Effector memory CD8-positive, alpha-beta T cell (primary cell): ENCODE measurements at places on chromosomes 1 and 21.

- DNase-seq: no peak
Measured at GRCh38 chr1:222618880-222619596, 1.1 kb downstream of the MIA3 start.

GRCh38 chr21:24423546-24423945 is 1183.7 kb downstream of the MRPL39 start:
- DNase-seq: no peak

DNA sequence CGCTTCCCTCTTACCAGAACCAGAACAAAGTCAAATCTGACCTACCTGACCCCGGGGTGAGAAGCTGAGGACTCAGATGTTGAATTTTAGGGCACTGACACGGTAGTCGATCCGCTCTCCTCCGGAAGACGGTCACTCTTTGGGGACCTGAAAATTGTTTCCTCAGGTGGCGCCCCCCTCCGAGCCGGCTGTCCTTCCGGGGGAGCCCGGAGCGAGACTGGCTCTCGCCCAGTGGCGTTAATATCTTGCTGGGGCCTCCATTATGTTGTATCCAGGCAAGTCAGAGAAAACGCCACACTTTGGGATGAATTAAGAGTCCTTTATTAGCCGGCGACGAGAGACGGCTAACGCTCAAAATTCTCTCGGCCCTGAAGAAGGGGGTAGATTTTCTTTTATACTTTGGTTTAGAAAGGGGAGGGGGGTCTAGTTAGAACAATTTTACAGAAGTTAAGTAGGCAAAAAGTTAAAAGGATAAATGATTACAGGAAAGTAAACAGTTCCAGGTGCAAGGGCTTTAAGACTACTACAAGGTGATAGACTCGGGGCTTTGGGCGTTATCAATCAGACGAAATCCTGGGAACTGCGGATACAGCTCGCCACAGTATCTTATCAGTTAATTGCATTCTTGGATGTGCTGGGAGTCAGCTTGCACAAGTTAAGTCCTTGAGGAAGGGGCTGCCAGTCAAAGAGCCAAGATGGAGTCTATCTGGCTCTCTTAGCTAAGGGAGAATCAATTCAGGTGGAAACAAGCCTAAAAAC is 269.5 kb downstream of the DSCAM start:
- no peak for DNase-seq

DNA sequence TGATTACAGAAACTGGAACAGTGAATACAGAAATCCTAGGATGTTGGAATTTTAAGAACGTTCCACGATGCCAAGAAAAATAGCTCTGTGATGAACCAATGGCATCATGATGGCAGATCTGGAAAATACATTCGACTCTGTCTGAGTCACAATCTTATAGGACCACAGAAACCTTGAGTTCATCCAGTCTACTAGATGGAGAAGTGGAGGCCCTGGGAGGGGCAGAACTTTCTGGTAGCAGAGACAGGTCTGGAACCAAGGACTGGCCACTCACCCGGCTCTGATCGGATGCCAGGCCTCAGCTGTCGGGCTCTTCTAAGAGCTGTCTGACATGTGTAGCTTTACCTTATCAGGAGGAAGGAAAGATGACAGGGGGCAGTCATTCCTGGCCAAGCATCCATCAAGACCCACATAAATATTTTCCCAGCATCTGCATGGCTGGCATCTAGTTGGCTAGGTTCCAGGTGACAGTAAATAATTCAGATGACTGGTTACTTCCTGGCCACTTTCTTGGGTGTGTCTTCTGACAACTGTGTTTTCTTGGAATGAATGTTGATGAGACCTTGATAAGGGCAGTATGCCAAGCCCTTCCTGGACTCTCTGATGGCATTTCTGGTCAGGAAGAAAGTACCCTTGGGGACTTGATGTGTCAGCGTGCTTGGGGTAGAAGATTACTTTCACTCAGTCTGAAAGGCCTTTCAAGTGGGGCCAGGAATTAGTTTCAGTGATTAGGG is 72.6 kb upstream of the TRABD2B start:
- DNase-seq: no peak

GRCh38 chr1:18581420-18581880 is 49.2 kb upstream of the PAX7 start:
- DNase-seq: no peak

DNA sequence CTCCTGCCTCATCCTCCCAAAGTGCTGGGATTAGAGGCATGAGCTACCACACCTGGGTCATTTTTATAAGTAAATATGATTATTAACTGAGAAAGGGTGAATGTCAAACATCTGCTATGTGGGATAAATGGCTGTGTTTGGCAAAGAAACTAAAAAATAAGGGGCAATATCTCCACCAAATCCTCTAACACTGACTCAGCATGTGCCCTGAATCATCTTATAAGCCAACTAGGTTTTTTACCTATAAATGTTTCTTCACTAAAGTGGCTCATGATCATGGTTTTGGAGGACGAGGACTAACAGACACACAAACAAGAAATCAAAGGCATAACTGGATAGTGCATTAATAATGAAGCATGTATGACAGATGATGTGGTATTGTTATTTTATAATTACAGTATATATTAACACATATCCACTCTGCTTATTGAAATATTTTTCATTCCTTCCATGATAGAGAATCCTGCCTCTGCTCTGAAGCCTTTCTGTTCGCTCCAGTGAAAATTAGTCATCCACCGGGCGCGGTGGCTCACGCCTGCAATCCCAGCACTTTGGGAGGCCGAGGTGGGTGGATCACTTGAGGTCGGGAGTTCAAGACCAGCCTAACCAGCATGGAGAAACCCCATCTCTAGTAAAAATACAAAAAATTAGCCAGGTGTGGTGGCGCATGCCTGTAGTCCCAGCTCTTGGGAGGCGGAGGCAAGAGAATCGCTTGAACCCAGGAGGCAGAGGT is 11.7 kb upstream of the ARHGAP29 start:
- no peak for DNase-seq

GRCh38 chr1:18060366-18060765 is 47.2 kb upstream of the IGSF21 start:
- no peak for DNase-seq

DNA sequence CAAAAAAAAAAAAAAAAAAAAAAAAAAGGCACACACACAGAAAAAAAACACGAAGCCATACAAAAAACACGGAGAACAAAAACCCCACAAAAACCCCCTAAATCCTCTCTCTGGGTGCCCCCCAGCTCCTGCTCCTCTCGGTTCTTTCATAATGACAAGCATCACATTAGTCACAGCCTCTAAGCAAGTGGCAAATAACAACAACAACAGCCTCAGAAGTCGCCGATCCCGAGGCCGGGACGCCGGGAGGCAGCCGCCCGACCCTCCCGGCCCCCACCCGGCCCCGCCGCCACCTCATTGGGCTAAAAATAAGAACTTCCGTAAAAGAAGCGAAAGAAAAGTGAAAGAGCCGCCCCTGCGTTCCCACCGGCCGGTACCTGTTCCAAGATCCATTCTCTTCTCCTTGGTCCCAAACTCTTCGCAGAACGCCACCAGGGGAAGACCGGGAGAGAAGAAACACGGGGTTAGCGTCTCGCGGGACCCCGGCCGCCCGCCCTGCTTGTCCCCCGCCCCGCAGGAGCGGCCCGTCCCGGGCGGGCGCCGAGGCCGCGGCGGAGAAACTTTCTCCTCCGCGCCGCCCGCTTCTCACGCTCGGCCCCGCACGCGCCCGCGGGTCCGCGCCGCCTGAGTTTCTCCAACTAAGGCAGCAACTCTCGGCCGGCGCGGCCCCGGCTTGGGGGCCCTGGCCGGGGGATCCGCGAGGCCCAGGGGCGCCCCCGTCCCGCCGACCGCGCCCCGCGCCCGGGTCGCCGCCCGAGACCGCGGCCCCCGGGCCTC is 102.8 kb downstream of the CASZ1 start:
- peak; percentile 39 for DNase-seq

- DNase-seq: no peak
Measured at GRCh38 chr1:214386747-214387146, 105.8 kb downstream of the SMYD2 start.

DNA sequence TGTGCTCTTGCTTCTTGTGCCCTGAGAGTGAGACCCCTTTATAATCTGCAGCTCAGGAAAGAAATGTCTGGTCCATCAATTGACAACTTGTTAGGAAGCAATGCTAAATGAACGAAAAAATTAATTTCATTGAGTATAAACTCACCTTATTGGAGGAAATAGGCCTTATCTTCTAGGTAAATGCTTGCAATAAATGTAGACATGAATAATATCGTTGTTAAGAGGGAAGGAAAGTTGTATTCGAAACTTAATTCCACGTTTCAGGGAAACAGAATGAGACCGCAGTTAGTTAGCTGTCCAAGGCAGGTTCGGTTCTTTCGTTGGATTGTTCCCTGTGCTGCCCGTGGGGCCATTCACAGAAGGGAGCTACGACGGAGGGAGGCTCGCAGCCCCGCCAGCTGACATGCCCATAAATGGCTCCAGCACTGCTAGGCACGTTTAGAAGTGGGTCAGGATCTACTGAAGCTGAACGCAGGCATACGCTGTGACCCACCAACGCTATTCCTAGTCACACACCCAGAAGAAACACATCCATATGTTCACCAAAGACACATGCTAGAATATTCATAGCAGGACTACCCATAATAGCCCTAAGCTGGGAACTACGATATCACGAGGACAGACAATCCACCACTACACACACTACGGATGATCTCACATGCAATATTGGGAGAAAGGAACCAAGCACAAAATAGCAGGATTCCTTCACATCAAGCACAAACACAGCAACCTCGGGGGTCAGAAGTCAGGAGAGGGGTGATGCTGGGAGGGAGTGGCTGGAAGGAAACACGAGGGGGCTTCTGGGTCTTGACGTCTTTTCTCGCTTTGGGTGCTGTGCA is 56.2 kb upstream of the LBR start:
- no peak for DNase-seq

DNA sequence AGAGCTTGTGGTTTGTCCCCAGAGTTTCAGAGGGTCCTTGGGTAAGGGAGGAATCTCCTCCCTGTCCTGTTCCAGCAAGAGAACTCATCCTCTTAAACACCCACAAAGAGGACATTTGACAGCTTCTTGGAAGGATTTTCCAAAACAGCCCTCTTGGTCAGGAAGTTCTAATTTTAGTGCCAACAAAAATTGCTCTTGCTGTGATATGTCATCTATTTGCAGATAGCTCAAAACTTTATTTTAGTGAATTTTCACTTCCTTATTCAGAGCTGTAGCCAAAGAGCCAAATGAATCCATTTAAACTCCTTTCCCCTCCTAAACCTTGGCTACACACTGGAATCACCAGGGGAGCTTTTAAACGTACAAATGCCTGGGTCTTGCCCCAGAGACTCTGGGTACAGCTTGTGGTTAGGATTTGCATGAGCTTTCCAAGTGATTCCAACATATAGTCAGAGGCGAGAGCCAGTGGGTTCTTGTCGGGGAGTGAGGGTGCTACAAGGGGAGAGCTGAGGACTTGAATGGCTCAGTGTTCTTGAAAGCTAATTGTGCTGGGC is 11.8 kb upstream of the RASSF5 start:
- no peak for DNase-seq

- DNase-seq: no peak
Measured at GRCh38 chr1:246587032-246587431, 20.8 kb downstream of the CNST start.

DNA sequence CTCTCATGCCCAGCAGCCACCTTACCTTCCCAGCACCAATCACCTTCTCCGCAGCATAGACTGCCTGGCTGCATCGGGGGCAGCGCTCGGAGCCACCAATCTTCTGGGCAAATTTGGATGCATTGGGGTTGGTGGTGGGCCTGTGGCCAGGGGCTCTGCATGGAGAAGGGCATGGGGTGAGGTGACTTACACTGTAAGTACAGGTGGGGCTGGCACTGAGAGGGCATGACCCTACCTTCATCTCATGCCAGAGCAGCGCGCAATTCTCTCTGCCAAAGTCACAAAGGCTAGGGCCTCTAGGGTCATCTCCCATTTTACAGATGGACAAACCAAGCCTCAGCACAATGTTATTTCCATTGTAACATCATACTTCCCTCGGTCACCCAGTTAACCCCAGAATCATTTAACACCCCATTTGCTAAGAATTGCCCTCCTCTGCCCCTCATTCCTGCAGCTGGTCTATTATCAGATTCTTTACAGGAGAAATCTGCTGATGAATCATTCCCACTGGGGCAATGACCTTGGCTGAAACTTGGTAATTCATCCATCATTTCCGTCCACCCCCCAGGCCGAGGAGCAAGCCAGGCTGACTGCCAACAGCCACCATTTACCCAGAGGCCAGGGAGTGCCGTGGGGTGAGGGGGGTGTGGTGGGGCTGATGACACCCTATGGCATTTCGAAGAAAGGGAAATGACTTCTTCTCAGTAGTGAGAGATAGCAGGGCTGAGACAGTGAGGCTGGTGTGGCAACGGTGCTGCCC is 17.9 kb downstream of the CSRP1 start:
- no peak for DNase-seq

GRCh38 chr1:234250747-234251146 is 122.5 kb upstream of the COA6 start:
- DNase-seq: no peak

DNA sequence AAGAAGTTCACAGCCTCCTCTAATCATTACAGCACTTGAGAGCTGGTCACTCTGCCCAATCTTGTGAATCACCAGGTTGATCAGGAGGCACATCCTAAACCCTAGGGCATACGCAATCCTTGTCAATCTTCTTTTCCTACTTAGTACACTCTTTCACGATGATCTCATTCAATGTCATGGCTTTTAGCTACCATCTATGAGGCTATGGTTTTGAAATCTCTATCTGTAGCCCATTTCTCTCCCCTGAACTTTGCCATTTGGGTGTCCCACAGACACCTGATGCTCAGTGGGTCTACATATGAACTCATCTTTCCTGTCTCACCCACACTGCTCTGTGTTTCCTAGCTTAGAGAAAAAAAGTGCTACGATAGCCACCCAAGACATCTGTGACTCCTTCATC is 1.9 kb upstream of the MED18 start:
- no peak for DNase-seq

- DNase-seq: no peak
Measured at GRCh38 chr1:74463333-74463988, 49.0 kb downstream of the LRRC53 start.

GRCh38 chr1:201153474-201154388 is 543 bp downstream of the TMEM9 start:
- no peak for DNase-seq

DNA sequence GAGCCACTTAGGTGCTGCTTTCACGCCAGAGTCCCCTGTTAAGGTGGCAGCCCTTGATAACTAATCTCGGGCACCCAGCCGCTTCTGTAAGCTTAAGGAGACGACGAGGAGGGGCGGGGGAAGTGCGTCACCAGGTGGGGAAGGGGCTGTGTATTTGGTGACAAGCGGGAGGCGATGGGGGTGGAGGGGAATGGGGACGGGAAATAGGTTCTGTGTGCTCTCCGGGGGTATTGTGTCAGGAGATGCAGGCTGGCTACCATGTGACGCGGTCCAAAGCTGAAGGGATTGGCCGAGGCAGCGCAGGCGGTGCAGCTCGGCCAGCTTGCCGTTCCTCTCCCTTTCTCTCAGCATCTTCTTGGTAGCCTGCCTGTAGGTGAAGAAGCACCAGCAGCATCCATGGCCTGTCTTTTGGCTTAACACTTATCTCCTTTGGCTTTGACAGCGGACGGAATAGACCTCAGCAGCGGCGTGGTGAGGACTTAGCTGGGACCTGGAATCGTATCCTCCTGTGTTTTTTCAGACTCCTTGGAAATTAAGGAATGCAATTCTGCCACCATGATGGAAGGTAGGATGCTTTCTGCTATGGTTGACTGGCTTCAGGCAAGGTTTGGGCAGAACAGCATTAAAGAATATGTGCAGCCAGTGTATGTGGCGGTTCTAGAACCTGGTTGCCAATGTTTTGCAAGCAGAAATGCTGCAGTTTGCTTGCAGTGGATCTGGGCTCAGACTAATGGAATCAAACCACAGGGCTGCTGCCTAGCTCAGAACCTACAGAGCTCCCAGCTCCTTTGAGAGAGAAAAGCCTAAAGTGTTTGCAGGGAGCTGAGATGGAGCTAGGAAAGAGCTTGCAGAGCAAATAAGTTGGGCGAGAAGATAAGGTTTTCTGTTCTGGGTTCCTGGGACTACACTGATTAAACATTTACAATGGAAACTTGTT is at the start of gene SGIP1:
Gene SGIP1, plus strand, starts transcription at position 350 of the 937 bp plus-strand sequence. Its CDS starts 206 bp downstream, at position 556.
- no peak for DNase-seq
